ENCODE measurements at places on chromosomes 5 and 9. TPM values are rescaled to one million over a fixed set of nuclear protein-coding genes. Genes with fewer than 3 reads are reported as not detected.

Gene DNM1
- 0.52 TPM for total RNA-seq

Gene DBH
- total RNA-seq: not detected

DNA sequence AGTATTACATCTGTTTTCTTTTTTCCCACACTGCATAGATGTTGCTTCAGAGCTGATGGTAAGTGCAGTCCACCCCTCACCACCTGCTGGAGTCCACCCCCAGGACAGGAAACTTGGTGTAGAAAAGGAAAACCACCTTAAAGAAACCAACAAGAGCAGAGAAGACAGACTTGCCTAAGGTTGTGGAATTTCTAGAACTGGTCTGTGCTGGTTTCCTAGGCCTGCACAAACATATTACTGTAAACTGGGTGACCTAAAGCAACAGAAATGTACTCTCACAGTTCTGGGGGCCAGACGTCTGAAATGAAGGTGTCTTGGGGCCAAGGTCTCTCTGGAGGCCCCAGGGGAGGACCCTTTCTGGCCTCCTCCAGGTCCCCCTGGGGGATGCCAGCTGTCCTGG is 293.4 kb upstream of the IRX1 start:
- DNase-seq: no peak

DNA sequence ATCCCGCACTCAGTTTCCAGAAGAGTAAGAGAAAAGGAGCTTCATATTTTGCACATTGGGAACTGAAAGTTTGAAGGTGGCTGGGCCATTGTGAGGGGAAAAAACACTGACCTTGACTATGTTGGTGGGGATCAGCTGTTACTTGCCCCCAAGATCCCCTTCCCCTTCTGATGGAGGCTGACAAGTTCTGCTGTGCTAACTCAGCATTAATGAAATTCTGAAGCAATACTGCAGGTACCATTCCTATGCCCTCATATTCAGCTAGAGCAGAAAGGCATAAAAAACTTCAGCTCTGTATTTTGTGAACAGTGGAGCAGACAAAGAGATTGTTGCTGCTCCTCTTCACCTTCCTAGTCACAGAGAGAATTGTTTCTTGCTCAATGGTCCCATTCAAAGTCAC is 1013.8 kb upstream of the C9orf72 start:
- no peak for DNase-seq

GRCh38 chr9:82761027-82761426 is 301.9 kb downstream of the RASEF start:
- DNase-seq: no peak

Gene OXCT1
- 50.2 TPM for total RNA-seq

- no peak for DNase-seq
These were observed 766.8 kb downstream of the IRX1 start for GRCh38 chr5:4362411-4362810.

DNA sequence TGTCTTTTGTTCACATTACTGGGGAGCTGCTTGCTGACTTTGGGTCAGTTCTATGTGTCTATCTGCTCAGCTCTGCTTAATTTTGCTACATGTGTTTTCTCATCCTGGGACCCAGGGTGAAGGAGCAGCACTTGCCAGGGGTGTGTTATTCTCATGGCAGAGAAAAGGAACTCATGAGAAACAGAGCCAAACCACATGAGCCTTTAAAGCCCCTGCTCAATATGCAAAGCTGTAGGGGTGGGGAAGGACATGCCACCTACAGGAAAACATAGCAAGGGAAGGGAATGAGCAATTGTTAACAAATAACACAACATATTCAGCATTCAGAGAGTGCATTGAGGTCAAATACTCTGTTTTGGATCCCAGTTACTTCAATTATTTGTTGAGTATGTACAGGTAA is 290.9 kb downstream of the CDK5RAP2 start:
- DNase-seq: no peak

Gene GCNT4
- total RNA-seq: 0.42 TPM

Gene CCL21
- not detected for total RNA-seq

- no peak for DNase-seq
These were observed 24.9 kb downstream of the LMX1B start for GRCh38 chr9:126638571-126639132.

- no peak for DNase-seq
These were observed 134.2 kb downstream of the KCNIP1 start for GRCh38 chr5:170638051-170638450.

DNA sequence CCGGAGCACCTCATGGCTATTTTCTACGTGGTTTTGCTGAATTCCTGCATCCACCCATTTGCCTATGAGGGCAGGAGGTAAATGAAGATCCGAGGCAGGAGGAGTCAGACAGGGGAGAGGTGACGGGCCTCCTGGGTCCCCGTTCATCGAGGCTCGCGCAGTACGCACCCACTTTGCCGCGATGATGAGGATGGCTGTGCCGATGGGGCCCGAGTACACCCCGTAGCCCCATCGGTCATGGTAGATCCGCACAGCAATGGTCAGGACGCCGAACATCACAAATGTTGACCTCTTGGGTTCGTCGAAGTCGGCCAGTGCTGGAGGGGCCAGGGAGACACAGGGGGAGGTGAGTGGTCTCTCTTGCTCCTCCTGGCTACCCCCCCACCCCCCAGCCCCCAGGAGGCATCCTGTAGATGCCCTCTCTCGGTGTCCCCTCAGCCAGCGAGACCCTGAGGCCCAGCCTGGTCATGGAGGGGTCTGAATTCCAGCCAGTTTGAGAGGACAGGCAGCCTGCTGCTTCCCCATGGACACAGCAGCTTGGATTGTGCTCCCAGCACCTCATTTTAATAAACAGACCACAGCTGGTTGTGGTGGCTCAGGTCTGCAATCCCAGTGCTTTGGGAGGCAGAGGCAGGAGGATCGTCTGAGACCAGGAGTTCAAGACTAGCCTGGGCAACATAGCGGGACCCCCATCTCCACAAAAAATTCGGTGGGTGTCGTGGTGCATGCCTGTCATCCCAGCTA is 5.9 kb downstream of the MYMK start:
- no peak for DNase-seq

- no peak for DNase-seq
These were observed 148.1 kb downstream of the NPR3 start for GRCh38 chr5:32859211-32859641.

Gene KCNMB1
- not detected for total RNA-seq

Gene DOLPP1
- 24.1 TPM for total RNA-seq

- no peak for DNase-seq
These were observed 410.4 kb upstream of the KLF4 start for GRCh38 chr9:107899961-107900330.

DNA sequence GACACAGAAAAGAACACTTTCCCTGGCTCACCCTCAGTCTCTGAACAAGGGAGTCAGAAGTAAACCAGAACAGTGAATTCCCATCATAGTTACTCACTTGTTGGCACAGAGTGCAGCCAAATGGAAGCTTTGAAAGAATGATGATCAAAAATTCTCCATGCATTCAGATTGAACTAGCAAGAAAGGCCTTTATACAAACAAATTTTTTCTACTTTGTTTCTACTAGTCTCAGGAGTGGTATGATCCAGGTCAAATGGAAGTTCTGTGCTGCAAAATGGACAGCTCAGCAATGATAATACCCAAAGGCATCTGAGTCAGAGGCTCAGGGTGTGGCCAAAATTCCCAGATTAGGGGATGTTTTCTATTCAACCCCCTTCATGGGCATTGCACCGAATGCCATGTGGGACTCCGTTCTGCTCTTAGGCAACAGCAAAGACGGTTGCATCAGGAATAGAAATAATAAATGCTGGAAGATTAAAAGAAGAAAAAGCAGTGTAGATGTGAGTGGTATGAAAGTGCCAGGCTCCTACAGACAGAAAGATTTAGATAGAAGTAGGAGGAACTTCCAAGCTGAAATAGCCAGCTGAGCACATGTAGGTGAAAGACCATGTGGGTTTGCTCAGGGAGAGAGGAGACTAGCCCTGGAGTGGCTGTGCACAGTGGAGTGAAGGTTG is 24.0 kb upstream of the ASPN start:
- DNase-seq: no peak

Gene CNTFR
- total RNA-seq: not detected

Gene LAMC3
- not detected for total RNA-seq

Gene CCDC183
- 0.45 TPM for total RNA-seq

GRCh38 chr5:135100011-135100410 is 66.0 kb upstream of the PITX1 start:
- DNase-seq: no peak

Gene LHX3
- 0.12 TPM for total RNA-seq

Gene ADAMTS13
- total RNA-seq: 1.1 TPM

DNA sequence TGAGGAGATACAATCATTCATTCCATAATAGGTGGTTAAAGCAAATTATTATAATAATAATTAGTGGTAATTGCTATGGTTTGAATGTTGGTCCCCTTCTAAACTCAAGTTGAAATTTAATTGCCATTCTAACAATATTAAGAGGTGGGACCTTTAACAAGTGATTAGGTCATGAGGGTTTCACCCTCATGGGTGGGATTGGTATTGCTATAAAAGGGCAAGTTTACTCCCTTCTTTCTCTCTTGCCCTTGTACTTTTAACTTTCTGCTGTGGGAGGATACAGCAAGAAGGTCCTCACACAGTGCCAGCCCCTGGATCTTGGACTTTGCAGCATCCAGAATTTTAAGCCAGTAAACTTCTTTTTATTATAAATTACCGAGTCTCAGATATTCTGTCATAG is 101.9 kb upstream of the PARP8 start:
- DNase-seq: no peak

DNA sequence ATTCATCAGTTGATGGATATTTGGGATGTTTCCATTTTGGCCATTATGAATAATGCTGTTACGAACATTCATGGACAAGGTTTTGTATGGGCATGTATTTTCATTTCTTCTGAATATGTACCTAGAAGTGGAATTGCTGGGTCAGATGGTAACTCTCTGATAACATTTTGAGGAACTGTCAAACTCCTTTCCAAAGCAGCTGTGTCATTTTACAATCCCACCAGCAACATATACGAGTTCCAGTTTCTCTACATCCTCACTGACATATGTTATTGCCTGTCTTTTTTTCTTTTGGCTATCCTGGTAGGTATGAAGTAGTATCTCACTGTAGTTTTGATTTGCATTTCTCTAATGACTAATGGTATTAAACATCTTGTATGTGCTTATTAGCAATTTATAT is 86.7 kb downstream of the PRKACG start:
- no peak for DNase-seq

GRCh38 chr5:50328193-50328729 is 112.8 kb downstream of the EMB start:
- no peak for DNase-seq

DNA sequence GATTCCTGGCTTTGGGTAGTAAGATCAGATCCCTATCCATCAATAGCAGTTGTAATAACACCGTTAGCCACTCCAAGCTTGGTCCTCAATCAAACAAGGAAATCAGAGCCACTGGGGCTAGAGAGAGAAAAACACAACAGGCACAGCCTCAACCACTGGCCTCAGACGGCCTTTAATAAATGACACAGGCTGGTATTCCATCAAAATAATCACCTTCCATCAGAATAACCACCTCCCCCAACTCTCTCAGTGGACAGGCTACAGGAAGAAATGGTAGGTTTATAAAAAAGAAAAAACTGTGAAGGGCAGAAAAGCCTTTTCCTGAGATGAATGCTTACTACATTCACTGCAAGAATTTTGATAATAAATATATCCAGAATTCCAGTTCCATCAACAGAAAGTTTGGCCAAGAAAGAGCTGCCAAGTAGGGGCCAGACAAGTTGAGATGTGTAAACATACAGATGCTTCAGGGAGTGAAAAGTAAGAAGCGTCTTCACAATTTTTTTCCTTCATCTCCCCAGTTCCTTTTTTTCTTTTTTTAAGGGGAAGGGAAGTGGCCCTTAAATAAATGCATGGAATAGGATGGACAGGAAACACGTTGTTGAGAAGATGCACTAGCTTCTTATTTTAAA is 5.5 kb downstream of the FOXD1 start:
- DNase-seq: no peak

- DNase-seq: no peak
These were observed 8.3 kb upstream of the ERGIC1 start for GRCh38 chr5:172825610-172826204.

Gene CDH9
- not detected for total RNA-seq

GRCh38 chr5:131810510-131811249 is 13.9 kb upstream of the FNIP1 start:
- DNase-seq: no peak

DNA sequence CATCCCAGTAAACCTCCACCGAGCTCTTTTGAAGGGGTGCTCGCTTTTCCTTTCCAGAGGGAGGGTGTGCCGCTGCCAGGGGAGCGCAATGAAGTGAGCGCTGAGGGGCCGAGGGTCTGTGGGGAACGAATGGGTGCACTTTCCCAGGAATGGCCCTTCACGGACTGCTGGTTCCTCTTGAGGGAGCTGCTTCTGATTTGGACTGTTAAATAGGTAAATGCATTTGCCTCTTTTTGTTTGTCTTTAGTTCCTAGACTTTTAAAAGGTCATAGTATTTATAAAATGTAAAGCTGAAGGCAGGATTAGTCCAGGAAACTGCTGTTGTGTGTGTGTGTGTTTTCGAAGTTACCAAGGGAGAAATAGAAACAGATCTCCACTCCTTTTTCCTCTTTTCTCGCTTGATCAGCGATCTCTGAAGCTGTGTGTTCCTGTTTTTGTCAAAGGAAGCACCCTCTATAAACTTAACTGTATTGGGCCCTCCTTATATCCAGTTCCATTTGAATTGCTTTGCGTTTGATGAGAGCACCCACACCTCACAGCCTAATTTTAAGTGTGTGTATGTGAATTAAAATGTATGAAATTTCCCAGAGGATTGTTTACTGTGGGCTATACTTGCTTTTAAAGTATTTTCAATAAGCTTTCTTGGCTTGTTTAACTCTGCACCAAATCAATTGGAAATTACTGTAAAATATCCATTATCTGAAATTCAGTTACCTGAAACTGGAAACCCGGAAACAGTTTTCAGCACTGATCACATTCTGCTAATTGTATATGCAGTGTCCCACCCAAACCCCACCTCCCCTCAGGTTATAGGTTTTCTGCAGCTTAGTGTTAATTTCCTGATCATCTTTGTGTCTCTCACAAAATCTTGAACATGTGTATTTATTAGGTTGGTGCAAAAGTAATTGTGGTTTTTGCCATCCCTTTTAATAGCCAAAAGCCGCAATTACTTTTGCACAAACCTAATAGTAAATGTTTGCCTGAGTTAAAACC is 966 bp downstream of the SNX2 start:
- no peak for DNase-seq

GRCh38 chr5:120901199-120901598 is 437.1 kb downstream of the PRR16 start:
- no peak for DNase-seq

DNA sequence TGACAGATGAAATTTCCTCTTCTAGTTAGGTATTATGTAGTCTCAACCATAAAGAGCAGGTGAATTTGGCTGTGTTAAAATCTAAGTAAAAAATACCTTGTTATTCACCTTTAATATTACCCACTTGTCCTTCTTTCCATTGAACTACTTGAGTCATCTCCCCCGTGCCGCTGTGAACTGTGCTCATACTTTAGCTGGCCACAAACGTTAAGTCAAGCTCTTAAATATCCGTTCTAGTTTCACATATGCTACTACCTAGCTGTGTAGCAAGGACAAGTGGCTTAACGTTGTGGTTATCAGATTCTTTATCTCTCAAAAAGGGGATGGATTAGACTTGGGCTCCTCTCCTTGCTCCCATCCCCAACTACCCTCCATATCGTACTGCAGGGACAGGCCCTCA is 110.4 kb downstream of the EFNA5 start:
- no peak for DNase-seq

Gene CDKN2A
- total RNA-seq: 15.7 TPM

GRCh38 chr9:112043423-112043822 is 131.7 kb downstream of the SUSD1 start:
- DNase-seq: no peak

Gene IFT74
- 11.7 TPM for total RNA-seq

- DNase-seq: no peak
These were observed 89.1 kb upstream of the PTPRD start for GRCh38 chr9:10701906-10702305.
